Naive thymus-derived CD4-positive, alpha-beta T cell (primary cell): ENCODE measurements at places on chromosomes 6 and 20. TPM values are rescaled to one million over a fixed set of nuclear protein-coding genes. Genes with fewer than 3 reads are reported as not detected.

The HAO1 gene
- total RNA-seq: not detected

The SLC35F1 gene
- total RNA-seq: not detected

GRCh38 chr20:33442136-33443005 lies 1.2 kb downstream of the SNTA1 start:
- no peaks in the 10 kb centered on the region for H3K27me3 ChIP-seq
- peaks cover 10% of the 10 kb centered on the region for H3K4me1 ChIP-seq
- DNase-seq: no peak

The DXO gene
- 18.2 and 19.3 TPM in 2 replicates for total RNA-seq

DNA sequence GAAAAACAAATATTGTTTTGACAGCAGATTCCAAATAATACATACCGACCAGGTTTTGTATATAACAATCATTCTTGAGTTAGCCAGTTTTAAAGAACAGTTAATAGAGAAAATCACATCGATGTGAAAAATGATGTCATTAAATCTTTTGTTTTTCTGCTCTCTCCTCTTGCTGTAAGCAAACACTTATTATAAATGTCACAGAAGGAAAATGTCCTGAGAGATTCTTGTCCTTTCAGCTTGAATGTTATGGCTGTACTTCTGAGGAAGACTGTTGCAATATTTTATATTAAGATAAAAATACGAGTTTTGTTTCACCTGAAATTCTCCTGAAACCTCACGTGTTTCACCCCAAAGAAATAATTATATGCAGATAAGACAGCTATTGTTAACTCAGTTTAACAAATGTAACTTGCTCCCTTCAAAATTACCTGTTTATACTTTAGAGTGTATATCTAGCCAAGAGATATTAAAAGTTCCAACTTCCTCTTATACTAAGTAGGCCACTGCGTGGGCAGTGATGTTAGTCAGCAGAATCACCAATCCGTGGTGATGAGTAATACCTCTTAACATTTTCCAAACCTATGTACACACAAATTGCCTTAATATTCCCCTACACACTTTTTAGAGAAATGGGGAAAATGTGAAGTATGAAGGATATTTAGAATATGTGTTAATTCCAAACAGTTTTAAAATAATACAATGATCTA lies 1111.4 kb upstream of the CITED2 start:
- H3K27me3 ChIP-seq: no peaks in the 10 kb centered on the region
- no peaks in the 10 kb centered on the region for H3K36me3 ChIP-seq
- DNase-seq: no peak
- H3K4me3 ChIP-seq: no peak overlapping the region
- H3K4me1 ChIP-seq: no peaks in the 10 kb centered on the region

- H3K4me1 ChIP-seq: peaks cover 12% of the 10 kb centered on the region
- H3K4me3 ChIP-seq: no peak overlapping the region
- H3K27ac ChIP-seq: peak overlapping the region; percentile 42
- H3K36me3 ChIP-seq: no peaks in the 10 kb centered on the region
- H3K27me3 ChIP-seq: no peaks in the 10 kb centered on the region
Observed at GRCh38 chr6:144659202-144660182, 374.4 kb downstream of the UTRN start.

- no peaks in the 10 kb centered on the region for H3K36me3 ChIP-seq
- DNase-seq: no peak
- no peaks in the 10 kb centered on the region for H3K4me1 ChIP-seq
- no peak overlapping the region for H3K4me3 ChIP-seq
- H3K27ac ChIP-seq: no peak overlapping the region
Observed at GRCh38 chr6:105164418-105164817, 15.4 kb downstream of the POPDC3 start.
